Activated naive CD8-positive, alpha-beta T cell treated with anti-CD3 and anti-CD28 coated beads, Interleukin-2, amount 10 ng/mL, durations not matched to agents 7 days and 5 days (primary cell): ENCODE measurements at places on chromosomes 13 and 19.

DNA sequence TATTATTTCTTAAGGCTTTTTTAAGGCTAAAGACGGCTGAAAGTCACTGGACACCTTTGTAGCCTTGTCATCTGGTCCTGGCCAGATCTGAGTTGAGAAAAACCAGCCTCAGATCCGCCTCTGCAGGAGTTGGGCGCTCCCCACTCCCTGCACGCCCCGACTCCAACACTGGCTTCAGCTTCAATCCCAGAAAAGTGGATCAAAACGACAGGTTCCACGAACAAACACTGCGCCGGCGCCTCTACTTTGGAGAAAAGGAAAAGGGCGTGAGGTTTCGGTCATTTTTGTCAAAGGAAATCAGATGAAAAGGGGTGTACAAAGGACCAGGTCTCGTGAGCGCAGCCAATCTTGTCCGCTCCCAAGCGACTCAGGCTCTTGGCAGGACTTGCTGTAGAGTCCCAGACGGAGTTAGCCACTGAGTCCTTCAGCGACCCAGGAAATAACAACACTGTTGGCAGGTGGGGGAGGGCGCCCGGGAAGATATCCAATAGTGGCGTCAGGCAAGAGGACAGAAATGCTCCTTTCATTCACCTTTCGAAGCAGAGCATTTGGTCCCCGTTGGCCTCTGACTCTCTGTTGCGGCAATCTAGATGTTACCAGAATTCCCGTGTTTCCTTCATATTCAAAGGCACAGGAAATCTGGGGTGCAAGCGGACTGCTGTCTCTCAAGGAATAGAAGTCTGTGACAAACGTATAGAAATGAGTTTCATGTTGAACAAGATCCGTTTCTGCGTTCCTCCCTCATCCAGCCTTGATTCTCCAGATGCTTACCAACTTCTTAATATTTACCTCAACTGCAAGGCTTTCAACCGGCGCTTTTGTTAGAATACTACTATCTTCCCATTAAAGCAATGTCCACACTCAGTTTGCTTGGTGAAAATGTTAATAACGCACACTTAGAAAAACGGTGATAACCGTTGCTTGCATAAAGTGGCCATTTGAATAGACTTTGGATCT, 1.8 kb upstream of the CCNA1 start:
- no peak for DNase-seq

DNA sequence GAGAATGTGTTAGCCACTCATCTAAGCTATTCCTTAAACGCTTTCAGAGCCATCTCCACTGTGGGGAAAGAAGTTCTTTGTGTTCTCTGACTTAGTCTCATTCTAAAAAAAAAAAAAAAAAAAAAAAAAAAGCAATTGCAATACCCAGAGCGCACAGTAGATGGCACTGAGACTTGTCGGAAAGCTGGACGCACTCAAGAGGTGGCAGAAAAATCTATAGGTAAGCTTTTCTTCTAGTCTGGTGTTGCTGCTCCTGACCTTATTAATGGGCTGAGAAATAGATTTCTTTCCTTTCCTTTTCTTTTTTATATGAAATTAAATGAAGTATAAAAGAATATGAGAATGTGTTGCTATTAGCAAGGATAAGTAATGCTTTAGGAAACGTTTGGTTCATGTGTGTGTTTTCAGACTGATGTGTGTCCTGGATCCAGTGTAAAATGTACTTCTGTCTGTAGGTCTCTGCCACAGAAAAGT, 4.7 kb upstream of the GJB2 start:
- DNase-seq = no peak

GRCh38 chr19:13935765-13936510, 2.3 kb downstream of the PODNL1 start:
- no peak for DNase-seq

DNA sequence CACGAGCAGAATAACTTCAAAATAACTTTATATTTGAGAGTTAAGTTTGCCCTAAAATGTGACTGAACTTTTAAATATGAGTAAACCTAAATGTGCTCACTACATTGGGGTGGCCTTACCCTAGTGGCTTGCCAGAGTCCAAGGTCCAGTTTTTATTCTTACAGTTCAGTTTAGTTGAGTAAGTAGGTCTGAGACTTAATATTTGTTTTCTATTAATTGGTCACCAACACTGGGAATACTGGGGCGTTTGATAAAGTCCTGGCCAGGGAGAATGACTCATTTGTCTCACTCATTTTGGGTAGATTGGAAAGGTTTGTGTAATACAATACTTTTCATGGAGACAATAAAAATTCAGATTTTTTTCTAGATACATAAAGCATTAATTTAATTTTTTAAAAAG, 127.8 kb upstream of the SPATA13 start:
- DNase-seq = no peak

DNA sequence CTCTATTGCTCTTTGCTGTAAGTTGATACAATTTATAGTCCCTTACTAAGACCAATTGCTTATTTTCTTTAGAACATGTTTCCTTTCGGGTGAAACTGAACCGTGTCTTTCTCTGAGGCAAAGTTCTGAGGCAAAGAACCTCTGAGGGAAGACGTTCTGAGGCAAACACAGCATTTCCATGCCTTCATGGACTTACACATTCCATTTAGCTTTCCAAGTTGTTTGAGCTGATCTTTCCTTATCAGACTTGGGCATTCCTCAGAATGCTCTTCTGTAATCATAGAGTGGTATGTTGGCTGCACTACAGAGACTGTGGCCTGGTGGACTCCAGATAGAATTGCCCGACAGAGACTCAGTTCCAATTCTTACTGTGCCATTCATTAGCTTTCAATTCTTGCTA, 579.1 kb downstream of the KCTD12 start:
- DNase-seq = no peak

- no peak for DNase-seq
Measured at GRCh38 chr13:23427881-23428528, 5.5 kb downstream of the SACS start.

DNA sequence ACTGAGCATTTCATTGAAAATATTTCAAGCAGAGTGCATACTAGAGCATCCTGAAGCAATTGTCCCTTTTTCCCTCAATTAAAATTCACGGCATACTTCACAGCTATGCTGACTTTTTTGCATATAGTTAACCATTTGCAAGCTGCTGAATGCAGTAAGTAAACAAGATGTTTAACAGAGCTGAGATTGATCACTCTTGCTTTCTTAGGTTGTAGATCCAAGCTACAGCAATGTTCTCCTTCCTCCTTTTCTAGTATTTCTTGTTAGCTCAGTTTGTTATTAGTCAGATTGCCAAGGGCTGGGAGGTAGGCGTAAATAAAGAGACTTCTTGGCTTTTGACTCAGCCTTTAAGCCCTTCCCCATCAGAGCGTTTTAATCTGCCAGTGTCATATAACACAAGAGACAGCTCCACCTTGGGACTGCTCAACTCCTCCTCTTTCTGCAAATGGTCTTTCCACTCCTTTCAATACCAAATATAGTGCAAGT, at the start of gene SLITRK6:
Gene SLITRK6 (minus strand): TSS at position 323 of the 486 bp plus-strand sequence. CDS start 2,911 bp downstream, outside the sequence.
- DNase-seq = no peak

DNA sequence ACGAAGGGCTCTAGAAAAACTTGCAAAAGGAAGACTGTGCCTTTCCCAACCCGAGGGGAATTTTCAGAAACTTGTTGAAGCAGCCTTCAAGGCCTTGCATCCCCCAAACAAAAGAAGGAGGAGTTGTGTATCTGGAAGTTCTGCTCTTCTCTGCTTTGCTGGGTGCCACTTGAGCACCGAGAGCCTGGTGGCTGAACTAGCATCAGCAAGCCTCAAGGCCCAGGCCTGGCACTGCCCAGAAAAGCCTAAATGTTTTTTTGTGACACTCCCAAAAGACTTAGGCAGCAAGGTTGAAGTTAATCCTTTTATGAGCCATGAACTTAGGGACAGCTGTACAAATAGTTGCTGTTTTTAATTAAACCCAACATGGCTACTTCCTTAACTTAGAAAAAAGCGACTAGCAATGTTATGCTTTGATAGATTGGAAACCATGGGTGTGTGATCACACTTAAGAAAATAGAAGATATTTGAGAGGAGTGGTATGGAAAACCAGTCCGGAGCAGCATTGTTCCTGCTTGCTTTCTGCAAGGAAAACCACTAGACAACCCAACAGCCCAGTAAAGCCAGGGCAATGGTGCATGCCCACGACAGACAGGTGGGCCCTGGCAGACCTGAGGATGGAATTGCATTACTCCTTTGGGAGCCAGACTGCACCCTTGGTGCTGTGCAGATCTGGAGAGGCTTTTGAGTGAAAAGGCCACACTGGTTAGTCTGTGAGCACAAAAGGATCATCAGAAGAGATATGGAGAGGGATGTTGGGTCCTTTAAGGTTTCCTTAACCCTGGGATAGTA, 788 bp upstream of the DLEU7 start:
- no peak for DNase-seq

- DNase-seq = peak; percentile 84
Measured at GRCh38 chr13:74134777-74135325, 647 bp upstream of the KLF12 start.

DNA sequence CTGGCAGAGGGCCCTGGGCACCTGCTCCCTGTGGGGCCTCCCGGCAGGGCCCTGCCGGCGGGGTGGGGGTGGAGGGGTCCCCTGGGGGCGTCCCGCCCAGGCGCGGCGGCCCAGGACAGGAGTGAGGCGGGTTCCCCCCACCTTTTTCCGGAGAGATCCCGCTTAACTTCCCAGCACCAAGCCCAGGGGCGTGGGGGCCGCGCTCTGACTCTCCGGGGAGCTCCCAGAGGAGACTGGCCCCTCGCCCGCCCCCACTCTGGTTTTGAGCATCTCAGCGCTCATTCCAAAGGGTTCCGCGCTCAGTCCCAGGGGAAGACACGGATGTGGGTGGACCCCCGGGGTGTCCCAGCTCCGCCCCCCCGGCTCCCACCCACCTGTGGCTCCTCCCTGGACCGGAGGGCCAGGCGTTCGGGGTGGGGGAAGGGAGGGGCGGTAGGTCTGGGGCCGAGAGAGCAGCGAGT, 476 bp downstream of the C2CD4C start:
- DNase-seq = no peak

- no peak for DNase-seq
Measured at GRCh38 chr19:11566164-11566563, 7.1 kb upstream of the ELOF1 start.

- DNase-seq = no peak
Measured at GRCh38 chr13:92682832-92683517, 543.6 kb upstream of the GPC6 start.

- no peak for DNase-seq
Measured at GRCh38 chr13:110337247-110337646, 30.2 kb downstream of the COL4A2 start.

DNA sequence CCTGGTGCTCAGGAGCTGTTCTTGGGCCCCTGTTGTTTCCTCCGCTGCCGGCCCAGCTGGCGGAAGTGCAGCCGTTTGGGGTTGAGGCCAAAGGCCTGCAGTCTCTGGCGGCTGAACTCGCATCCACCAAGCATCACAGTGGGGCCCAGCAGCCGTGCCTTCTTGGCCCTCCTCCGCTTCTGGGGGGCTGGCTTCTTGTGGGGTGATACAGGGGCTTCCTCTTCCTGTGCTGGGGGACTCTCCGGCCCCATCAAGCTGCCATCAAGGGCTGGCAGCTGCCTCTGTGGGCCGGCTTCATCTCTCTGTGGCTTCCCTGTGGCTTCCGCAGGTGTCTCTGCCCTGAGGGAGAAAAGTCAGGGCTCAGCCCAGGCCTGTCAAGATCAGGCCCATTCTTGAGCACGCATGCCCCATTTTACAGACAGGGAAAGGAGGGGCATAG, 10.3 kb downstream of the ATG4D start:
- peak; percentile 84 for DNase-seq

- DNase-seq = no peak
Measured at GRCh38 chr13:20566468-20566897, 474 bp upstream of the IFT88 start.

GRCh38 chr13:20968745-20969144, 66.2 kb upstream of the XPO4 start:
- DNase-seq = no peak

DNA sequence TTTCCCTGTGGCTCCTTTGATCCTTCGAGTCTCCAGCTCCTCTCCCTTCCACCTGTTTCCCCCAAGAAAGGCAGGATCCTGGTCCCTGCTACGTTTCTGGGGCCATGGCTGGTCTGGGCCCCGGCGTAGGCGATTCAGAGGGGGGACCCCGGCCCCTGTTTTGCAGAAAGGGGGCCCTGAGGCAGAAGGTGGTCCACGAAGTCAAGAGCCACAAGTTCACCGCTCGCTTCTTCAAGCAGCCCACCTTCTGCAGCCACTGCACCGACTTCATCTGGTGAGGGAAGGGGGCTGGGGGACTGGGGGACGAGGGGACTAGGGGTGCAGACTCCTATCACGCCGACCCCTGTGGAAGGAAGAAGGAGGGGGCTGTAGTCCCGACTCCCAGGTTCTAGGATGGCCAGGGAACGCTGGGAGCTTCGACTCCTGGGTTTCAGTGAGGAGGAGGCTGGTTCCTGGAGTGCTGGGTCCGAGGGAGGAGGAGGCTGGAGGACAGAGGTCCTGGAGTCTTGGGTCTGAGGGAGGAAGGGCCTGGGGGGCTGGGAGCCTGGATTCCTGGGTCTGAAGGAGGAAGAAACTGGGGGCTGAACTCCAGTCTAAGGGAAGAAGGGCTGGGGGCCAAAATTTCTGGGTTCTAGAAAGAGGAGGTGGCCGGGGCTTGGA, 524 bp downstream of the PRKCG start:
- DNase-seq = no peak
